Colonic mucosa (tissue), 4 donors: ENCODE measurements at places on chromosomes 1 and 21. TPM values are rescaled to one million over a fixed set of nuclear protein-coding genes. Genes with fewer than 3 reads are reported as not detected.

The A3GALT2 gene
- not detected for total RNA-seq

The PADI1 gene
- total RNA-seq: 0.50 TPM

The DENND2D gene
- total RNA-seq: 51.0 TPM

DNA sequence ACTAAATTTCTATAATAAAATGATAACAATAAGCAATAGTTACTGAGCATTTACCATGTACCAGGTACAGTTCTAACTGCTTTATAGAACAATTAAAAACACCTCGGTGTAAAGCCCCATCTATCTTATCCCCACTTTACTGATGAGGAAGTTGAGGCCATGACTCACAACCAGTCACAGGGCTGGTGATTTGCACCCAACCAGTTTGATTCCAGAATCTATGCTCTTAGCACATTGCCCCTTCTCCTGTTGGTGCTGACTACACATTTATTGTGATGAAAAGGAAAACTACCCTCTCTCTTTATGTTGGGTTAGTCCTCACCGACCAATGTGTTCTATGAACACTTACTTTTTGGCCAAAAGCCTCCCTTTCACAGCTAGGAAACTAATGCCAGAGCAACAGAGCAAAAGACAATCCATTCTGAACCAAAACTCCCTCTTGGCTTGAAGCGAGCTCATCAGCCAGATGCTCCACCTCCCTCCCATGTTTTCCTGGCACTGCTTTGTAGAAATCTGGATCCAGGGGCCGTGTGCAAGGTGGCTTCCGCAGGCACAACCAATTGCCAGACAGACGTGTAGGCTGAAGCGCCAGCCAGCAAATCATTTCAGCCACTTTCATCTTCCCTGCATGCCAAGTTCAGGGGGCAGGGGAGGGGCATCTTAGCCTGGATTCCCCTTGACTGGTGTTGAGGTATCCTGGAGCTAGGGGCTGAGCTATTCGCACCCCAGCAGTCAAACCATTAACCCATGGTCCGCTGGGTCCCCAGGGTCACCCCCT is 32.0 kb upstream of the SLC30A1 start:
- DNase-seq: no peak
- H3K36me3 ChIP-seq: no peaks in the 10 kb centered on the region
- H3K4me1 ChIP-seq: no peaks in the 10 kb centered on the region
- H3K4me3 ChIP-seq: no peak overlapping the region

The ADAMTSL4 gene
- total RNA-seq: 6.3 TPM

The LPAR3 gene
- total RNA-seq: 2.3 TPM

DNA sequence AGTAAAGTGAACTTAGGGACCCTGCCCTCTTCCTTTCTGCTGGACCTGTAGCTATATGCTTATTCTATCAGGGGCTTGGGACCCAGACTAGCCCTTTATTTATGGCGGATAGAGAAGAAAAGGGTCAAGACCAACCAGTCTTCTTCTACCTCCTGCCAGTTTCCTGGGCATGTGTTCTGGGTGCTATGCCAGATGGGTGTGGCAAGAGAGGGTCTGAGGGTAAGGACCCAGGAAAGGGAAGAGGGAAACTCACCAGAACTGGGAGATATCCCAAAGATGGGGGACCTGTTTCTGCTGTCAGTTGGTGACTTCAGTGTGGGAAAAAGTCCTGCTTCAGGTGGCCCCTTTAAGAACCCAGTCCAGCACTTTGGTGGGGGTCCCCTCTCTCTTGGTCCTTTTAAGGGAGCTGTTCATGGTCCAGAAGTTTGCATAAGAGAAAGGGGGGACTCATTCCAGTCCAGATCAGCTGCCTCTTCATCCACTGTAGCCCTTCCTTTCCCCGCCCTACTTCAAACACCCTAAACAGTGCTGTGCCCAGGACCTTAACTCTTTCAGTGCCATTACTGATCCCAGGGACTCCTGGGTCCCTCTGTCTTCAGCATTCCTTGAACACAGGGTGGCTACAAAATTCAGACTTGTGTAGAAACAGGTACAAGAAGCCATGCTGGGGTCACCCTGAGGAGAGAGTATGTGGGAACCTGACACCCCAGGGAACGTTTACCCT is 18.4 kb downstream of the SSR2 start:
- peak; percentile 72 for DNase-seq
- H3K36me3 ChIP-seq: no peaks in the 10 kb centered on the region
- H3K27ac ChIP-seq: peak overlapping the region; percentile 81
- peaks cover 3% of the 10 kb centered on the region for H3K4me1 ChIP-seq

The PCNT gene
- total RNA-seq: 32.5 TPM

The TRPM2 gene
- total RNA-seq: 4.2 TPM

The SLC30A7 gene
- total RNA-seq: 39.2 TPM

DNA sequence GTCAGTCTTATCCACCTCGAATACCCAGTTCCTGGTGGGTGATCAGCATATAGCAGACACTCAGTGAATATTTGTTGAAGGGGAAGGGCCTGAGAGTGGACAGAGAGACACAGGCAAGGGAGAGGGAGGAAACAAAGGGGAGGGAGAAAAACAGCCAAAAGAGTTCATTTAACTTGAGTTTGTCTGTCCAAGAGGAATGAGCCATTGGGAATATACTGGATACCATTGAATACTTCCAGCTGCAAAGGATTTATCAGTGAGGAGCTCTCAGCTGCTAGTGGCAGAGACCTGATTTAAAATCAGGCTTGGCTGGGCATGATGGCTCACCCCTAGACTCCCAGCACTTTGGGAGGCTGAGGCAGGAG is 11.5 kb upstream of the BGLAP start:
- H3K36me3 ChIP-seq: no peaks in the 10 kb centered on the region
- no peaks in the 10 kb centered on the region for H3K27me3 ChIP-seq
- H3K4me3 ChIP-seq: no peak overlapping the region
- no peaks in the 10 kb centered on the region for H3K4me1 ChIP-seq
- DNase-seq: no peak

DNA sequence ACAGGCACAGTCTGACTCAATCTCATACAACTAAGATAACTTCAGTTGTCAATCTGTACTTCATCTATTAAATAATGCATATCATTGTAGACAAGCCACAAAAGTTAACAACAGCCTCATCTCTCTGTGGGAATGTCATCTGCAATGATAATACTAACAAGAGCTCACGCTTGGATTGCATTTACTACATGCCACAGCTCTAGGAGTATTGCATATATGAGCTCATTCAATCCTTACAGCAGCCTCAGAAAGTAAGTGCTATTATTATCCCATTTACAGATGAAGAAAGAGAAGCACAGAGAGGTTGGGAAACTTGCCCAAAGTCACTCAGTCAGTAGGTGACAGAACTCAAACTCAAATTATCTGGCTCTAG is 105.7 kb upstream of the GUCA2B start:
- H3K4me3 ChIP-seq: no peak overlapping the region
- no peaks in the 10 kb centered on the region for H3K4me1 ChIP-seq
- H3K27me3 ChIP-seq: no peaks in the 10 kb centered on the region
- H3K36me3 ChIP-seq: no peaks in the 10 kb centered on the region
- DNase-seq: no peak

- H3K4me1 ChIP-seq: no peaks in the 10 kb centered on the region
- H3K4me3 ChIP-seq: no peak overlapping the region
- no peaks in the 10 kb centered on the region for H3K27me3 ChIP-seq
- H3K27ac ChIP-seq: no peak overlapping the region
- no peaks in the 10 kb centered on the region for H3K36me3 ChIP-seq
These were observed 39.4 kb downstream of the NDUFS5 start for GRCh38 chr1:39065542-39065941.

GRCh38 chr1:66730462-66730861 is 21.8 kb upstream of the DYNLT5 start:
- no peak overlapping the region for H3K4me3 ChIP-seq
- H3K27me3 ChIP-seq: no peaks in the 10 kb centered on the region
- no peak for DNase-seq
- H3K36me3 ChIP-seq: no peaks in the 10 kb centered on the region
- H3K4me1 ChIP-seq: no peaks in the 10 kb centered on the region

The TRIM17 gene
- total RNA-seq: not detected

- H3K4me3 ChIP-seq: no peak overlapping the region
- H3K4me1 ChIP-seq: no peaks in the 10 kb centered on the region
- peak; percentile 70 for DNase-seq
- no peaks in the 10 kb centered on the region for H3K36me3 ChIP-seq
These were observed 11.1 kb upstream of the TRIM63 start for GRCh38 chr1:26078286-26079177.

- H3K4me1 ChIP-seq: no peaks in the 10 kb centered on the region
- no peak overlapping the region for H3K4me3 ChIP-seq
- DNase-seq: no peak
- H3K36me3 ChIP-seq: peaks cover 6% of the 10 kb centered on the region
- no peaks in the 10 kb centered on the region for H3K27me3 ChIP-seq
These were observed 22.4 kb downstream of the LAMB3 start for GRCh38 chr1:209629621-209630382.

DNA sequence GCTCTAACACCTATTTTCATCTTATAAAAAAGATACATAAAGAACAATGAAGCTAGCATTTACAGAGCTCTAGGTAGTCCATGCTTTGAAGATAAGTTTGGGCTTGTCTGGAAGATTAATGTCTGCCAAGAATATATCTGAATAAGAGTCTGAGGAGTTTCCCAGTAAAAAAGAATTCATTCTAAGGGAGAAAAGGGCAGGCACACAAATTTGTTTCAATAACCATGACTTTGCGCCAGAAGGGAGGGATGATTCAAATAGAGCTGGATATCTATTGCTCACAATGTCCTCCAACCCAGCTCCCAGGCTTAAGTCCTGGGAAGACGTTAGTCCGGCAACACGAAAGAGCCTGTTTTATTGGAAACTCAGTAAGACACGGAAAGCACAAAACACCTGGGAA is 9.7 kb upstream of the TTLL7 start:
- DNase-seq: no peak
- no peak overlapping the region for H3K27ac ChIP-seq
- H3K27me3 ChIP-seq: no peaks in the 10 kb centered on the region

- H3K4me1 ChIP-seq: no peaks in the 10 kb centered on the region
- H3K27me3 ChIP-seq: no peaks in the 10 kb centered on the region
- H3K36me3 ChIP-seq: no peaks in the 10 kb centered on the region
- no peak overlapping the region for H3K27ac ChIP-seq
These were observed 216.4 kb downstream of the LTN1 start for GRCh38 chr21:28776251-28776650.

The CPT2 gene
- total RNA-seq: 66.1 TPM

DNA sequence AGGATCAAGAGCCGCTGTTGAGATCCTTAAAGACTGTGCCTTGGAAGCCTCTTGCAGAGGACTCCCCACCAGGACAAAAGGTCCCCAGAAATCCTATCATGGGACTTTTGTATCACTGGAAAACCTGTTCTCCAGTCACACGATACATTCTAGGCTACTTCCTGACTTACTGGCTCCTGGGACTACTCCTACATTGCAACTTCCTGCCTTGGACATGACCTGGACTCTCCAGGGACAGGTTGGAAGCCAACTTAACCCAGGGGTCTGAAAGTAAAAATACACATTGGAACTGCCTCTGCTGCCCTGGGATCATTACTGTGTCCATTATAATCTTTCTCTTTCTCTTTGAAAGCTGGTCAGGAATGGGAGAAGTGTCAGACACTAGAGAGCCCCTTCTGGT is 9.9 kb downstream of the PIGV start:
- no peaks in the 10 kb centered on the region for H3K36me3 ChIP-seq
- H3K27me3 ChIP-seq: no peaks in the 10 kb centered on the region
- H3K27ac ChIP-seq: no peak overlapping the region

The GJA4 gene
- total RNA-seq: 2.3 TPM

The UBE2U gene
- not detected for total RNA-seq

GRCh38 chr21:29920938-29921337 is 18.9 kb downstream of the GRIK1 start:
- H3K27ac ChIP-seq: no peak overlapping the region
- no peaks in the 10 kb centered on the region for H3K36me3 ChIP-seq
- no peaks in the 10 kb centered on the region for H3K4me1 ChIP-seq
- H3K4me3 ChIP-seq: no peak overlapping the region

DNA sequence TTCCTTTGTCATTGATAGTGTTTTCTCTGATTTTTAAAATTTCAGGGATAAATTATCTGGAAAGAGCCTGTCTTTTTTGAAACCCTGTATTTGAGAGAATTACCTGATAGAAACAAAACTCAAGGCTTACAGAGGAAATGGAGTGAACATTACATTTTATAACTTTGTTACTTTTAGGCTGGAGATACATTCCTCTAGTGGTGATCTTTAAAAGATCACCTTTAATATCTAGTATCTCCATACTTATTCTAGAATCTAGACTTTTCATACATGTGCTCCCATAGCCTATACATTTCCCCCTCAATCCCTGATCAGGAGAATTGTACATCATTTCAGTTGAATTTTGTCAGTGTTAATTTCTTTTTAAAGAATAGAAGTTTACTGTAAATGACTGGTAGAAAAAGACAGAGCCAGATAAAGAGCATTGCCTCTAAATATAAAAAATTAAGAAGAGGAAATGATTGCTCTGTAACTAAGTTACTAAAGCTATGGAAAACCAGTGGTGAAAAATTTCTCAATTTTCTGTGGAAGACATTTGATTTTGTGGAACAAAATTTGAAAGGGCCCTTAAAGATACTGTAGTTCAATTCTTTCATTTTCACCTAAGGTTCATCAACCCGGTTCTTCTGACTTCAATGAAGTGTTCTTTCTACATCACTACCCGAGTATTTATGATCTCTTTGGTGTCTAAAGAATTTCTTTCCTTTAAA is 33.7 kb downstream of the RASAL2 start:
- H3K4me1 ChIP-seq: no peaks in the 10 kb centered on the region
- no peak overlapping the region for H3K4me3 ChIP-seq
- H3K36me3 ChIP-seq: no peaks in the 10 kb centered on the region
- H3K27ac ChIP-seq: no peak overlapping the region

DNA sequence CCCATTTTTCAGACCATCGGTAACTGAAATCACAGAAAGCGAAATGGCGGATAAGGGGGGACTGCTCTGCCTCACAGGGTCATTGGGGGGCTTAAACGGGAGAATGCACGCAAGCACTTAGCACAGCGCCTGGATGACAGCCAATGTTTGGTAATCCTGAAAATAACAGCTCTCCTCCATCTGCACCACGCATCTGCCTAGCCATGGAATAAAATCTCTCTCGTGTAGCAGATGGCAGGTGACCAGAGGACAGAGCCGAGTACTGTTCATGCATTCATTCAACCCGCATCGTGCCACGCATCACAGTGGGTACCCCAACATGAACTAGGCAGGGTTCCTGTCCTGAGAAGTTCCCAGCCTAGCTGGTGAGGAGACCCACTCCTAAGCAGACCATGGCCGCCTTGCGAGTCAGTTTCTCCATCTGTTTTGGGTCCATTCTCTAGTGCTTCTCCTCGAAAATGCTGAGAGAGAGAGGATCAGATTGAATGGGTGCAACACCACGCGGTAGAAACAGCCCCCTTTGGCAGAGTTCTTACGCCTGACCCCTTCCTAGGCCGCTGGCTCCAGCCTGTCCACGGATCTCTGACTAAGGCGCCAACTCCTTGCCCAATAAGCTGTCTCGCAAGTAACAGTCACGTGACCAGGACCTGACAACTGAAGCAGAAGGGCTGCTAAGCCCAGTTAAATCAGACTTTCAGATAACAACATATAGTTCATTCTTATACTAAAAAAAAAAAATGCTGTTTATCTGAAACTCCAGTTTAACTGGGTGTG is 7.3 kb downstream of the SLC1A7 start:
- H3K36me3 ChIP-seq: no peaks in the 10 kb centered on the region
- H3K4me3 ChIP-seq: no peak overlapping the region
- H3K27ac ChIP-seq: no peak overlapping the region
- H3K4me1 ChIP-seq: no peaks in the 10 kb centered on the region
- peak; percentile 61 for DNase-seq
- no peaks in the 10 kb centered on the region for H3K27me3 ChIP-seq
